NCI-H2171 (cell line): ENCODE measurements at places on chromosomes 1 and 21.
A peak's percentile ranks its signal among the peaks of the same experiment; 100 is the strongest.

DNA sequence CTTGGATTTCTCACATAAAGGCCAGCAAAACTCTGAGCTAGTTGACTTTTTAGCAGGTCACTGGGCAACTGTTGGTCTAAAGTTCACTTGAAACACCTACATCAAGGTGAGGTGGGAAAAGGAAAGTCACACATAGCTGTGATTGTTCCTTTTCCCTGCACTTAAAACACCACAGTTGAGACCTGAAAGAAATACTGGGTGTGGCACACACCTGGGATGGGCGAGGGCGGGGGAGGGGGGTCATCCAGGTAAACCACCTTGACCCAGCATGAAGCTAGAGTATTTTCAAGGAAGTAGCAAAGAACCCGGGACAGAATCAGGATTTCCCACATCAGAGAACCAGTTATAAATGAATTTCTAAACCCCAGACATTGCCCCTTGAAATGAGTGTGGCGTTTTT is 26.4 kb downstream of the ZNF697 start:
- no peak for DNase-seq

GRCh38 chr1:169892176-169892926 is 1.3 kb downstream of the SCYL3 start:
- DNase-seq: no peak

- no peak for DNase-seq
These were observed 32.9 kb upstream of the ATP2B4 start for GRCh38 chr1:203593723-203594122.

DNA sequence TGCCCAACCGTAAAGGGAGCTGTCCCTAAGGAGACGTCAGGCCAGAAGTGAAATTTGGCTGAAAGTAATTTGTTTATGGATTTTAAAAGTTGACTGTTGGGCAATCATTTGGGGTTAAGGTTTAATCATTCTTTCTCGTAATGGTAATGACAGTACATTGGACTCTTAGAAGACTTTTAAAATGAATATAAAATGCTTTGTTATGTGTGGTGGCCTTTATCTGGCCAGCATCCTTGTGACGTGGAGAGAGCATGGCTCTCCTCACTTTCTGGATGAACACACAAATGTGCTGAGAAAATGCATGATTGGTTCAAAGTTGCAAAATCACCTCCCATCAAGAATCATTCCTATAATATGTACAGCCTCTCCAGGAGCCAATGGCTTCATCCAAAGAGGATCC is 160.2 kb downstream of the DHRS3 start:
- no peak for DNase-seq

GRCh38 chr1:39625462-39626273 is 13.8 kb downstream of the HEYL start:
- no peak for DNase-seq

- no peak for DNase-seq
These were observed 191.1 kb upstream of the FGGY start for GRCh38 chr1:59105548-59106507.

GRCh38 chr1:22500471-22500870 is 48.8 kb downstream of the ZBTB40 start:
- peak; percentile 52 for DNase-seq

DNA sequence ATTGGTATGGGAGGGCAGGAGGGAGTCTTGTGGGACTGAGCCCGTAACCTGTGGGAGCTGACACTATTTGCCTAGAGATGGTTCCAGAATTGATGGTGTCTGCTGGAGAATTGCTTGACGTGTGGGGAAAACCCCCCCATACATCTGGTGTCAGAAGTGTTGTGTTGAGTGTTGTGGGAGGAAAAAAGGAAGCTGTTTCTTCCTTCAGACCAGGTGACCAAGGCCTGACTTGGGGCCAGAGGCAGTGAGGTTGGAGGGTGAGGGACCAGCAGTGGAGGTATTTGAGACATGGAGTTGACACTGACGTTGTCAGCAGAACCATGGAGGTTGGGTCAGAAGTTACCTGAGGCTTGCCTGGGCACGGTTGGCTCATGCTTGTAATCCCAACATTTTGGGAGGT is 8.3 kb downstream of the SHISAL2A start:
- peak; percentile 37 for DNase-seq

- no peak for DNase-seq
These were observed 9.9 kb downstream of the SPRTN start for GRCh38 chr1:231347961-231348360.

DNA sequence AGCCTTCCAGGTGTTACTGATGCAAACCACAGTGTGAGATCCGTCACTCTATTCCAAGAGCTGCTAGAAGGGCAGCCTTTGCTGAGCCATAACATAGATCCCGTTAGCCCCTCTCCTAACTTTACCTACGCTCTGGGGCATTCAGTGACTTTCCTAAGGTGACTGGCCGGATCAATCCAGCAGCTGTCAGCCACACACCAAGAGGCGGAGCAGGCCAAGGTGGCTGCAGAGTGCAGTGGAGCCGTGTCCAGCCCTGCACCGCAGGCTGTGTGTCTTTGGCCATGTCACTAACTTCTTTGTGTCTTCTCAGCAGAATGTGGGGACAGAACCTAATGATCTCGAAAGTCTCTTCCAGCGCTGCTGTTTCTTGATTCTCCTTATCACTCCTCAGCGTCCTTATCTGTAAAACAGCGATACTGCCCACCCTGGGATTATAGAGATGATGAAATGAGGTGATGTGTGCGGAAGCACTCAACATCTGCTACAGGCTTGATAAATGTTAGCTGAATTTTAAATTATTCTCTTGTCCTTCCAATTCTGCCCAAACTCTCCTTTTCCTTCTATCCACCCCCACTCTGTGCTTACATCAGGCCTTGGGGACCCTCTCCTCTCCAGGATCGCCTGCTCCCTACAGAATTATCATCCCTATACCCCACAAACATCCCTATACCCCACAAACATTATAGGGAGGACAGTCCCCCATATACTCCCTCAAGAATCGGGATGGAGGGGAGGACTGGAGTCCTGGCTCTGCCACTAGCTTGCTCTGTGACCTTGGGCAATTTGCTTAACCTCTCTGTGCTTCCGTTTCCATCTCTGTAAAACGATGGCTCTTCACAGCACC is 25.8 kb upstream of the LRRN2 start:
- no peak for DNase-seq

GRCh38 chr1:4224684-4225467 is 324.8 kb upstream of the C1orf174 start:
- no peak for DNase-seq

- peak; percentile 89 for DNase-seq
These were observed 20.9 kb upstream of the RGL1 start for GRCh38 chr1:183783767-183784637.

GRCh38 chr1:153535242-153536011 is at the start of gene S100A6:
Gene S100A6, minus strand, starts transcription at chr1:153535991. Its CDS starts 652 bp downstream, at chr1:153535339.
- no peak for DNase-seq

DNA sequence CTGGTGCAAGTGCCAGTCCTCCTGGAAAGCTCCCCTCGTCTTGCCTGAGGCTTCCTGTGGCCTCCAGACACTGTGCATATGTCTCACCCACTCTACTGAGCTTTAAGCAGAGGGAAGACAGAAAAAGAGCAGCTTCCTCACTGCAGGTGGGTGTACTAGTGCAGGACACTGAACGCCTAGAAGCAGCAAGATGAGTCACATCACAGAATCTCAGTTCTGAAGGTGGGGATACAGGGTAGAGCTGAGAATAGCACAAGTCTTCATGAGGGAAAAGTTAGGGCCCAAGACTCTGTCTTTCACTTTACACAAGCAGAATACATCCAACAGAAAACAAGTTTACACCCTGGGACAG is 37.4 kb downstream of the PCAT6 start:
- DNase-seq: no peak

DNA sequence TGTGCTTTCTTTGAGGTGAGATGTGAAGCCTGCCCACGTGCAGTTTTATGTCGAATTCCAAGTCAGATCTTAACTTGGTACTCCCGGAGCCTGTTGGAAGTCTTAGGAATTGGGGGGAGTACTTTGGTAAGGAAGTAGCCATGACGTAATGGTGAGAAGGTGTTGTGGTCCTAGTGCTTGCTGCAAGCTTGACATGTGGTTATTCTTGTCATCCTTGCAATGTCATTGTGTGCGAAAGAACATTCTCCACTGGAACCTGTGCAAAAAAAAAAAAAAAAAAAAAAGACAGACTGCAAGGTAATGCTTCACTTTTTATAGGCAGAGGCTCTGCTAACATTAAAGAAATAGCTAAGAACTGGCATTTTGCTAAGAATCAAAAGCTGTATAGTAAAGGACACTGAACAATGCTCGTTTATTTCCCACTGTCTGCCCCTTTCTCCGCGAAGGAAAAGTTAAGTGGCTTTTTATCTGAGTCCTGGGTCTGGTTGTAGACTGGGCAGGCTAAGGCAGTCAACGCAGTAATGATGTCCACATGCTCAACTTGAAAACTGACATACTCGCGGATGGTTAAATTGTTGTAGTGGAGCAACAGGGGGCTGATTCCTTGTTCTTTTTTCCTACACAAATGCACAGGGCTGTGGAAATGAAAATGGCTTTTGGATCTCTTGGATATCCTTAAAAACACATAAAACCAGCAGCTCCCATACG is 2.1 kb downstream of the KAZN start:
- no peak for DNase-seq

DNA sequence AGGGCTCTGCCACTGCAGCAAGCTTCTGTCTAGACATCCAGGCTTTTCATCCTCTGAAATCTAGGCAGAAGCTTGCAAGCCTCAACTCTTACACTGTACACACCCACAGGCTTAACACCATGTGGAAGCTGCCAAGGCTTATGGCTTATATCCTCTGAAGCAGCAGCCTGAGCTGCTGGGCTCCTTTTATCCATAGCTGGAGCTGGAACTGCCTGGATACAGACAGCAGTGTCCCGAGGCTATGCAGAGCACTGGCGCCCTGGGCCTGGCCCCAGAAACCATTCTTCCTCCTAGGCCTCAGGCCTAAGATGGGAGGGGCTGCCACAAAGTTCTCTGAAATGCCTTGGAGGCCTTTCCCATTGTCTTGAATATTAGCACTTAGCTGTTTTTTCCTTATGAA is 19.3 kb upstream of the POGK start:
- DNase-seq: no peak

GRCh38 chr21:45478115-45478801 is 64.0 kb downstream of the SLC19A1 start:
- DNase-seq: peak; percentile 23

DNA sequence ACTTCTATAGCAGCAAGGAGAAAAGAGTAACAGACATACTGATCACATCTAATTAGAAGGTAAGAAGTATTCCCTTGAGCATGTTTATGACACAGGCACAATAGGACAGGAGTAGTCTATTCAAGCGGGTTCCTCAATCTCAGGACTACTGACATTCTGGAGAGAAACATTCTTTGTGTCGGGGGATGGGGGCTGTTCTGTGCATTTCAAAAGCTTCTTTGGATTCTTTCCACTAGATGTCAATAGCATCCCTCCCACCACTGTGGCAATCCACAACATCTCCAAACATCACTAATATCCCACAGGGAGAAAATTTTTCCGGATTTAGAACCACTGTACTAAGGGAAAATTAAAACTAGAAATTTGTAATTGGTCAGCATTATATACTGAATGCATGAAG is 56.9 kb downstream of the ADAMTS5 start:
- no peak for DNase-seq

DNA sequence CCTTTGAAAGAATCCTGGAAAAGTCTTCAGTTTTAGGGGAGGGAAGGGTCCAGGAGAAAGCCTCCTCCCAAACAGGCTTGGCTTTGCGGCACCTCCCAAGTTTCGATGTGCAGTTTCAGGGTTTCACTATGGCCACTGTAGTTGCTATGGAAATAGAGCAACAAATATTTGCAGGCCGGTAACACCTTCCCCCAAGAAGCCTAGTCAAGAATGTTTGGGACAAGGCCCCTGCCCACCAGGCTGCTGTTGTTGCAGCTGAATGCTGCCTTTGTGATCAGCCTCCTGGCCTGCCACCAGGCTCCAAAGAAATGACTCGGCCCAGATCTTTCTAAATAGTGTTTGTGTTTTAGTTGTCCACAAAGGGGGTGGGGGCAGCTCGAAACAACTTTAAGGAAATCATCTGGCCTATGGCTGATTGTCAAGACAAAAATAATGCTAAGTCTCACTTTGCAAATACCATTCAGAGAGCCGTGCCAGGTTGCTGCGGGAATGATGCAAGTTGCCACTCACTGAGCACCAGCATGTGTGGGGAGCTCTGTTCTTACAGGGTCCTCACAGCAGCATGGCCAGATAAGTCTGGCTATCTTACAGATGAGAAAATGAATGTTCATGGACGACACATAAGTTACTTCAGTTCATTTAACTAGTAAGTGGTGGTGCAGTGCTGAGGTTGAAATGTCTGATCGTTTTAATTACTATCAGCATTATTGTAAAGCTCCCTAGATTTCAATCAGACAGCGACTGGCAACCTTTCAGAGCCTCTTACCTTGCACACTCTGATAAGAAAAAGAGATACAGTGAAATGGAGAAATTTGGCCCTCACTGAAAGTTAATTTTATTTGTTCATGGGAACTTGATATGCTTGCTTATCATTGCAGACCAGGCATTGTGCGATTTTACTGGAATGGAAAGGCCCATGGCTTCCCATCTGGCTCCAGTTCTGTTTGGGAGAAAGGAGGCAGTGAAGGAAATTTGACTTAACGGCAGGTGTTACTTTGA is 91.2 kb upstream of the JUN start:
- DNase-seq: peak; percentile 64

DNA sequence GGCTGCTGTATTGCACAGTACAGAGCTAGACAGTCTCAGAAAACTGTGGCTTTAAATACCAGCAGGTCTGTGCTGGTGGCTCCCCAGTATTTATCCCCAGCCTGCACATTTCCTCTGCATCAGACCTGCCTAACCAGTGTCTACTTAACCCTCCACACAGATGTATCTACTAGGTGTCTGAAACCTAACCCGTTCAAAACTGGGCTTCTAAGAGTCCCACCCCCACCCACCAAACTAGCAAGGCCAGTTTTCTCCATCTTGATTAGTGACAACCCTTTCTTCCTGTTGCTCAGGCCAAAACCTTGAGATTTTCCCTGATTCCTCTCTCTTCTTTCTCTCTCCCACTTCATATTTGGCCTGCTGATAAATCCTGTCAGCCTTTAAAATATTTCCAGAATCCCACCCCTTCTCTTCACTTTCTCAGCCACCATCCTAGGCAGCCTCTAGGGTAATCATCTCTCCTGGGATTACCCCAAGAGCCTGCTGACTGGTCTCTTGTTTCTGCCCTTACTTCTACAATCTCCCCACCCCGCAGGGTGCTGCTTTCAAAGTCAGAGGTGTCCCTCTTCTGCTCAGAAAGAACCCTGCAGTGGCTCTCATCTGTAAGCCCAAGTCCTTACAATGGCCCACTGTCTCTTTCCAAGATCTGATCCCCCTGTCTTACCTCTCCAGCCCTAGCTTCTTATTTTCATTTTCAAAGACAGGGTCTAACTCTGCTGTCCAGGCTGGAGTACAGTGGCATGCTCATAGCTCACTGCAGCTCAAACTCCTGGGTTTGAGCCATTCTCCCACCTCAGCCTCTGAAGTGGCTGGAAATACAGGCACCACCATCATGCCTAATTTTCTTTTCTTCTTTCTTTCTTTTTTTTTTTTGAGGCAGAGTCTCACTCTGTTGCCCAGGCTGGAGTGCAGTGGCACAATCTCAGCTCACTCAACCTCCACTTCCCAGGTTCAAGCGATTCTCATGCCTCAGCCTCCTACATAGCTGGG is 45.2 kb downstream of the H3-3A start:
- DNase-seq: no peak

- DNase-seq: no peak
These were observed 26.3 kb downstream of the MR1 start for GRCh38 chr1:181060066-181060465.
